GM12892 (cell line): ENCODE measurements at places on chromosomes 1 and 21.

DNA sequence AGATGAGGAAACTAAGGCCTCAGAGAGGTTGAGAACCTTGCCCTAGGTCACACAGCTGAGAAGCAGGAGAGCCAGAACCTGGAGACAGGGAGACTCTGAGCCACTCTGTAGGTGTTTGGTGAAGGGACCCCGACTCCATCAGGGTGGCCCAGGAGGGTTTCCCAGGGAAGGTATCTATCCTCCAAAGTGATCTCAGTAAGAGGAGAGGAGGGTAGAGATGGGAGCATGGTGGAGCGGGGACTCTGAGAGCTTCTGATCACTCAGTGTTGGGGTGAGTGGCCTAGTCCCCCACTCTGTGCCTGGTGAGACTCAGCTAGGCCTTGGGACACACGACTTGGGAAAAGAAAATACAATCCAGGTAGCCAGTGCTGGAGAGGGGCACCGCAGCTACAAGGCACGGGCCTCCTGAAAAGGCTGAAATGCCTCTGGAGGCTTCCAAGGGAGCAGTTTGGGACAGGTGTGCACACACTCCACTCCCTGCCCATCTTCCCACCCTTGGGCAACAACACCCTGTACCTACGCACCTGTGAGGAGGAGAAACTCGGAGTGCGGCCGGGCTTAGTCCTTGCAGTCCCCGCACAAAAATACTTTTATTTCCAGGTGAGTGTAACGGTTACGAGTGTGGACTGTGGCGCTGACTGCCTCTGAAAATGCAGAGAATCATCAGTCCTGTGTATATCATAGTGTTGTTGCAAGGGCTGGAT is 80.8 kb downstream of the CAMK2N1 start:
- DNase-seq, result no peak

DNA sequence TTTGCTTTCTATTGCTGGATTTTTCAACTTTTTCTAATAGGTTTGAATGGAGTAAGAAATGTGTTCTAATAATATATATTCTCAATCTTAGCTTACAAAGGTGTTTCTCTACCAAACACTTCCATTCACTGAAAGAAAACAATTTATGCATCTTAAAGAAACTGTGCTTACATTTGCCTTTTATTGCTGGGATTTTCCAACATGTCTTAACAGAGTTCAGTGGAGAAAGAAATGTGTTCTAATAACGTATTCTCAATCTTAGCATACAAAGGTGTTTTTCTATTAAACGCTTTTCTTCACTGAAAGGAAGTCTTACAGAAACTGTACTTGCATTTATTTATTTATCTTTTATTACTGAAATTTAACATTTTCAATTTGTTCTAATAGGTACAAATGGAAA is 5.6 kb downstream of the CD53 start:
- DNase-seq, result no peak

GRCh38 chr1:62746086-62746808 is 37.7 kb upstream of the ATG4C start:
- DNase-seq, result no peak

- no peak for DNase-seq
Measured at GRCh38 chr1:153735090-153735420, 7.2 kb downstream of the INTS3 start.

DNA sequence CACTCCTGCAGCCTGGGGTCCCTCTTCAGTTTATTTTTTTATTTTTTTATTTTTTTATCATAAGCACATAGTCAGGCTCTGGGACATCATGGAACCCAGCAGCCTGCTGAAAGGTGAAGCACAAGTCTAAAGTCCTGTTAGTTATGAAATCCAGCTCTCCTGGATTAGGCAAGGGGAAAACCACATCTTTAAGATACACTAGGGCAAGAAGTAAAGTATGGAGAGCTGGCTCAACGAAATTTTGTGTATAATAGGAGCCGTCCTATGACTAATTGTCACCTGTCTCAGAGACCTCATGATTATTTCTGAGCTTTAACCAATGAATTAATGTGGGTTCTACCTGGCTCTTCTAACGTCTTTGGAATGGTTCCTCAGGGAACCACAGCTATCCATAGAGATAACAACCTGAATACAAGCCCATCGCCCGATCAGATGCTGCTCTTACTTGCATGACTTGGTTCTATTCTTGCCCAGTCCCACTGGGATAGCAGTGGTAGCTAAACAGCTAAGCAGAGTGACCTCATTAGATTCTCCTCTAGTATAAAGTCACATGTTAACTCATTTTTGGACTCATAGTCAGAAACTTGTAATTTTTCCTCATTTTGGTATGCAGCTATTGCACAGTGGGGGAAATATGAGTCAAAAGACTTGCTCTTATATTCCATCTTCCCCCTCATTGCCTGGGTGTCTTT is 122.7 kb downstream of the LMO4 start:
- DNase-seq, result no peak
